ENCODE measurements at places on chromosomes 11 and 22.

DNA sequence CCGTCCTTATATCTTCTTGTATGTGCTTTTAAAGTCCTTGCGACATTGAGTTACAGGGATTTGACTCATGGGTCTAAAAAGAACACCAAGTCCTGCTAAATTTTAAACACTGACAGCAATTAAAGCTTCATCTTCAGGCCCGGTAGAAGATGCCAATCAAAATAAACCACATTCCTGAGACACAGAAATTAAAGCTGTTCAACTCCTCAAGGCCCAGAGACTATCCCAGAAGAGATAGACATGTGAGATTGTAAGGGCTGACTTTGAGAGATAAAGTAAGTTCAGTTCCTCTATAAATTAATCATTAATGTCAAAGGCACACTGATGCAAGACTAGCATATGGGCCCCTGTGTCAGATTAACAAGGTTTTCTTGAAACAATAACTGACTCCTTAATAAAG is 49.8 kb downstream of the OSBPL5 start:
- no peak for DNase-seq

GRCh38 chr11:116217441-116217840 is 555.3 kb downstream of the BUD13 start:
- DNase-seq: no peak

GRCh38 chr11:1419811-1420210 is 30.1 kb downstream of the BRSK2 start:
- DNase-seq: no peak

GRCh38 chr11:65366340-65366773 is 11.8 kb downstream of the TIGD3 start:
- no peak for DNase-seq

DNA sequence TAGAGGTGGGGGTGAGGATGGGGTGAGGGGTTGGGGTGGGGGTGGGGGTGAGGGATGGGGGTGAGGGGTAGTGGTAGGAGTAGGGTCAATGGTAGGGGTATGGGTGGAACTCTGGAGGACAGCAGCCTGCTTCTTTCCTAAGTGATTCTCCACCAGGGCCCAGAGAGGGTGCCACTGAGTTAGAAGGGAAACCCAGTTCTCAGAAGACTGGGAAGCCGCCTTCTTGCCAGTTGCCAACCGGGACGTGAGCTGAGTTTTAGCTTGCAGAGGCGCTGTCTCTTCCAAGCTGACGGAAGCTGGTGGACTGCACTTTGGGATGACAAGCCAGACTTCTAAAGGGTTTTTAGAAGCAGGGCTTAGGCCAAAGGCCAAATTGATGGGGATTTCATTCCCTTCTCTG is 104.4 kb downstream of the NAT10 start:
- no peak for DNase-seq

GRCh38 chr11:123537726-123538125 is 107.7 kb downstream of the GRAMD1B start:
- no peak for DNase-seq

GRCh38 chr11:68441466-68442230 is 18.9 kb upstream of the PPP6R3 start:
- no peak for DNase-seq

- no peak for DNase-seq
Observed at GRCh38 chr22:24209016-24209415, 27.7 kb downstream of the SUSD2 start.

- DNase-seq: no peak
Observed at GRCh38 chr22:22513619-22514018, 5.1 kb upstream of the ZNF280B start.

GRCh38 chr11:33044285-33044756 is 4.9 kb downstream of the TCP11L1 start:
- no peak for DNase-seq

GRCh38 chr22:22588485-22589164 is 29.6 kb upstream of the PRAME start:
- no peak for DNase-seq

DNA sequence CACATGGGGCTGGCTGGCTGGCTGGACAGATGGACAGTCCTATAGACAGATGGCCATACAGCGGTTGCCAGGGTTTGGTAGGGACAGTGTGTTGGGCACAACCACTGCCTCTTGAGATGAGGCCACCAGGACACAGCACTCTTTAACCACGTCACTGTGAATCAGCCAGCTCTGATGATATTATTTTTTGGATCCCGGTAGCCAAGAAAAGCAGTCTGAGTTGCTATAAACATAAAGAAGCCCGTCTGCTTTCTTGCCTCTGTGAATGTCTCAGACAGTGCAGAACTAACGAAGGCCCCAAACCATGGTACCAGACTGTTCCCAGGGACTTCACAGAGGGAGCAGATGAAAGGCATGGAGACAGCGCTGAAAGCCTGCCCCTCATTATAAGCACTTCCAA is 115.9 kb upstream of the CSNK2A3 start:
- no peak for DNase-seq

DNA sequence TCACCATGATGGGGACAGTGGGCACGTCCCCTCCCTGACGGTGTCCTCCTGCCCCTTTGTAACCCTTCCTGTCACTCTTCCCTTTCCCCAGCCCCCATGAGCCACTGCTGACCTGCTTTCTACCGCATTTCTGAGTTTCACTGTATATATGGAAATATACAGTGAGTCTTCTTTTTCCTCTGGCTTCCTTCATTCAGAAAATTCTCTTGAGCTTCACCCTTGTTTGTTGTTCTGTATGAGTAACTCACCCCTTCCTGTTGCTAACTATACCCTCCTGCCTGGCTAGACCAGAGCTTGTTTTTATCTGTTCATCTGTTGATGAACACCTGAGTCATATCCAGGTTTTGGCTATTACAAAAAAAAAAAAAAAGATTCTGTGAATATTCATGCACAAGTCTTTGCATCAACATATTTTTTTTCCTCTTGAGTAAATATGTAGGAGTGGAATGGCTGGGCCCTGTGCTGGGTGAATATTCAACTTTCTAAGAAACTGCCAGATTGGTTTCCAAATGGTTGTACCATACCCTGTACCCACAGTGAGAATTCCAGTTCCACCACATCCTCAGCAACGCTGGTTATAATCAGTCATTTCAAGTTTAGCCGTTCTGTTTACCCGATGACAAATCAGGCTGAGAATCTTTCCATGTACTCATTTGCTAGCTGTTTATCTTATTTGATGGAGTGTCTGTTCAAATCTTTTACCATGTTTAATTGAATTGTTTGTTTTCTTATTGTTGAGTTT is 62.0 kb downstream of the IGF2 start:
- no peak for DNase-seq

DNA sequence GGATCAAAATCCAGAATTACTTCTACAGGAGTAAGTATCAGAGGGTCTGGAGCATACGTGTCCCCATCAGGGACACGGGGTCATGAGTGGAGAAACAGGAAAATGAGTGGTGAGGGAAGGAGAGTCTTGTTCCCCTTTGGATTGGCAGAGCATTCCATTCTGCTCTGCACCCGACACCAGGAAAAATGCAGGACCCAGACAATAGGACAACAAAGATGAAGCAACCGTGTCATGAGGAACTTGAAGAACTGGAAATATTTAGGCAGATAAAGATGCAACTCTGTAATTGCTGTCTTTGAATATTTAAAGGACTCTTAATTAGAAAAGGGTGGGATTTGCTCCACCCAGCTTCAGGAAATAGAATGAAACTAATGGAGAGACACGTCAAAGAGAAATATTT is 89.0 kb upstream of the BLID start:
- no peak for DNase-seq

GRCh38 chr11:111623527-111624030 is 21.3 kb downstream of the SIK2 start:
- DNase-seq: no peak

DNA sequence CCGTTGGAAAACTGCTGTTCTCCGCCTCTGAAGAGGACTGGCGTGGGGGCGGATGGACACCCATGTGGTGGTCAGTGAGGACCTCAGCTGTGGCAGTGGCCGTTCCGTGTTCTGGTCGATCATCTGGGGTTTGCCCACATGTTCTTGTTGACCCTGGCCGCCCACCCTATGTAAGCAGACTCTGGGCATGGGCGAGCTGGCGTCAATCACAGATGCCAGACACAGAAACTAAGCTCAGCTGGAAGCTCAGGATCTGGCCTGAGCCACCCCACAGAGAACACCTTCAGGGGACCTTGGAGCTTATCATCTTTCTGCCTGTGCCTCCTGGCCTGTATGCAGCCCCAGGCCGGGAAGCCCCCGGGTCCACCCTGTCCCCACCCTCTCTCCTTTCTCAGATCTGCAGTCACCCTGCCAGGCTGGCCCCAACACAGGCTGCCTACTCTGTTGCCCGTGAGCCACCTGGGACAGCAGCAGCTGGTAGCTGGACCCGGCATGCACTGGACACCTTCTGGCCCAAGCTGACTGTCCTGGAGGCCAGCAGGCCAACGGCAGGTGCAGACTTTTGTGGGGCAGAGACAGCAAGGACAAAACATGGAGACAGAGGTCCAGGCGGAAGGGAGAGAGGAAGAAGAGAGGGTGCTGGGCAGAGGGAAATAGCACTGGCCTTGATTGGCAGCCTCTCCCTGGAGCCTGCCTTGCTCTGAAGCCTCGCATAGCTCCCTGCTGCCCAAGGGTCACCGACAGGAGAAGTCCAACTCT is 91.5 kb downstream of the PHF21B start:
- DNase-seq: no peak

GRCh38 chr11:124788521-124788920 is 11.7 kb downstream of the MSANTD2 start:
- no peak for DNase-seq

DNA sequence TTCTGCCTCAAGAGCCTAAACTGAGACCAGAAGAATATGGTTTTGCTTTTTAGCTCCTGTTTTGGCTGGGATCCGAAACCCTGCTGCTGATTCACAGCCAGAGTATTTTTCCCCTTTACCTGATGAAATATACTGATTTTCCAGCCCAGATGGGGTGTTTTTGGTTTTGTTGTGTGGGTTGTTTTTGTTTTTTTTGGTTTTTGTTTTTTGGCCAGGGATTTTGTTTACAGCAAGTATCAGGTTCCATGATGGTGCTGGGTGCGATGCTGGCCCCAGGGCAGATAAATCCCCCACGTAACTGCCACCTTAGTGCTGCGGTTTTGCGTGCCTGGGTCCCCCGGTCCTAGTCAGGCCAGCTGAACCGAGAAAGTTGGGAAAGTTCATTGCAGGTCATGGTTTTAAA is 103.7 kb downstream of the ZBTB16 start:
- no peak for DNase-seq

- no peak for DNase-seq
Observed at GRCh38 chr11:115257270-115257669, 246.9 kb downstream of the CADM1 start.

DNA sequence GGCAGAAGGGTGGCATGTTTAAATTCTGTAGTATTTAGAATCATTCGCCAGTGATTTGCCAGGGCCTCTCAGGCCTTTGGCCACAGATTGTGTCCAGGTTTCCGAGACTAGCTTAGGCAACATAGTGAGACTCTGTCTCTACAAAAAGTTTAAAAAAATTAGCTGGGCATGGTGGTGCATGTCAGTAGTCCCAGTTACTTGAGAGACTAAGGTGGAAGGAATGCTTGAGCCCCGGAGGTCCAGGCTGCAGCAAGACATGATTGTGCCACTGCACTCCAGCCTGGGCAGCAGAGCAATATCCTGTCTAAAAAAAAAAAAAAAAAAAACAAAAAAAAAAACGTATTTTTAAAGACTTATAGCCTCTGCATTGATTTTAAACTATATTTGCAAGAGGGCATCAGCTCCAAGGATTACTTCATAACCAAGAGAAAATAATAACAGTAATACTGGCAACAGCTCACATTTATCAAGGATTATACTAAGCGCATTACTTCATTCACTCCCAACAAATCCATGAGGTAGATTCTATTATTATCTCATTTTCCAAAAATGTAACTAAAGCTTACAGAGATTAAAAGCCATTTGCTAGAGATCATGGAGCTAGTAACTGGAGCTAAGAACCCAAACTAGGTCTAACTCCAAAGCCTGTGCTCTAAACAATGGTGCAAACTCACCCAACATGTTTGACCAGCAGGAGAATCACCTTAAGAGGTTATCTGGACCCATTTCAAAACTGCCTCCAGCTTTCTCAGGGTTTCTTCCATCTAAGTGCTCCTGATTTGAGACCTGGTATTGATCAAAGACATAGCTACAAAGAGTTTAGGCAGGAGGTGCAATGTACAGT is 32.6 kb upstream of the SLC6A5 start:
- DNase-seq: no peak

DNA sequence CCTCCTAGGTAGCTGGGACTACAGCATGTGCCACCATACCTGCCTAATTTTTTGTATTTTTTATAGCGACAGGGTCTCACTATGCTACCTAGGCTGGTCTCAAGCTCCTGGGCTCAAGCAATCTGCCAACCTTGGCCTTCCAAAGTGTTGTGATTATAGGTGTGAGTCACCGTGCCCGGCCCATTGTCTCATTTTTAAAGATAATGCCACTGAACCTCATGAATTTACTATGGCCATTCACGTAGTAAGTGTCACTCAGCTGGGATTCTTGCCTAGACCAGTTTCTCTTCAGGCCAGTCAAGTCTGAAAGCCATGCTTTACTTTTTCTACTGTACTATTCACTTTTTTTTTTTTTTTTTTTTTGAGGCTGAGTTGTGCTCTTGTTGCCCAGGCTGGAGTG is 22.4 kb downstream of the DEPDC5 start:
- DNase-seq: no peak

DNA sequence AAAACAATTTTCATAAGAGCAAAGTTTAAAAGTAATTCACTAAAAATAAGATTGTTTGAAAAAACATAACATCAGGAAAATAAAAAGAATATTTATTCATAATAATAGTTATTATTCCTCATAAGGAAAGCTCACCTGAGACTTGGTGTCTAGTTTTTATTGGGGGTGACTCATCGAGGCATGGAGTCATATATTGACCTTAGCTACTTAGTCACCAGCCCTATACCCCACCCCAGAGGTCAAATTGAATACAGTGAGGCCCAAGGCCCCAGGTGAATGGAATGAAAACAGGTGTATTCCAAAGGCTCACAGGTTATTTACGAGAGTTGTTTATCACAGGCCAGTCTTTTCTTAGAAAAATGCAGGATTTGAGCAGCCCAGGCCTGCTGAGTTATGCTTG is 36.9 kb downstream of the CNTF start:
- no peak for DNase-seq

GRCh38 chr11:26702406-26702805 is 19.5 kb downstream of the SLC5A12 start:
- no peak for DNase-seq

GRCh38 chr22:41425660-41426365 is 20.8 kb downstream of the TOB2 start:
- no peak for DNase-seq
